NCI-H1417 (cell line): ENCODE measurements at places on chromosomes 3 and 15.

DNA sequence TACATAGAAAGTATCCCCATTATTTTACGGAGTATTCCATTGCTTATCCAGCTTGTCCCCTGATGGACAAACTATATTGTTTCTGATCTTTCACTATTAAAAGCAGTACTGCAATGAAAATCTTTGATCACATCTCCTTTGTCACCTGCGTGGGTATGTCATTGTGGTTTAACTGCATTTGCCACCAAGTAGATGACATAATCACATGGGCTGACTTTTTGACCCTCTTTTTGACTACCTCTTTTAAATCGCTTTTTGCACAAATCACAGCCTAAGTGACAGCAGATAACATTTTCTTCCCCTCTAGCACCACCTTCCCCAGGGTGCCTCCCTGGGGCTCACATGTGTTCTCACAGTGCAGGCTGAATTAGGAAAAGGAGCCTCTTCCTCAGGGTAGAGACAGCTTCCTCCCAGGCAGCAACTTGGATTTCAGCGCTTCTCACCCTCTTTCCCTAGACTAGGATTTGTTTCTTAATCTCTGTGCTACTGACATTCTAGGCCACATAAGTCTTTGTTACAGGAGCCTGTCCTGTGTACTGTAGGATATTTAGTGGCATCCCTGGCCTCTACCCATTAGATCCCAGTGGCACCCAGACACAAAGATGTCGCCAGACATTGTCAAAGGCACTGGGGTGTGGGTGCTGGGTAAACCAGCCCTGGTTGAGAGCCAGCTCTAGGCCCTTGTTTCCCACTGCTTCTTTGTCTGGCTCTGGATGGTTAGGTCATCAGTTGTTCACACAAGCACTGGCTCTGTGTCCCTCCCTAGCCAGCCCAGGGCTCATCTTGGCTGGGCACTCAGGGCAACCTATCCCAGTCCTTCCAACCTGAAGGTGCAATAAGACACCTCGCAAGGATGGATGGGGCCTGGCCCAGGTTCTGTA is 1.3 kb upstream of the RBP1 start:
- peak; percentile 78 for DNase-seq

DNA sequence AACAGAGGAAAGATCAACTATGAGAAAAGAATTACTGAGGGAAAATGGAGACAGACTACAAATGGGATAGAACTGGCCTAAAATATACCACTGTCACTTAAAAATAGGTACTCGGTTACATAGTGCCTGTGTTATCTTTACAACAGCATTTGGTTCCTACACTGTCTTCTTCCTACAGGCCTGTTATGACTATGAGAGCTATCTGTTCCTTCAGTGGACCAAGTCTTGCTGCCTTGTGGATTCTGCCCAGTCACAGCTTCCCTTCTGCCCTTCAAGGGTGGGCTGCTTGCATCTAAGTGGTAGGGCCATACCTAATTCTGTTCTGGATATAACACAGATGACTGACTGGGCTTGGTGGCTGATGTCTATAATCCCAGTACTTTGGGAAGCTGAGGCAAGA is 13.8 kb upstream of the ARHGEF3 start:
- no peak for DNase-seq

GRCh38 chr15:69718916-69719315 is 266.3 kb downstream of the RPLP1 start:
- DNase-seq, result no peak

DNA sequence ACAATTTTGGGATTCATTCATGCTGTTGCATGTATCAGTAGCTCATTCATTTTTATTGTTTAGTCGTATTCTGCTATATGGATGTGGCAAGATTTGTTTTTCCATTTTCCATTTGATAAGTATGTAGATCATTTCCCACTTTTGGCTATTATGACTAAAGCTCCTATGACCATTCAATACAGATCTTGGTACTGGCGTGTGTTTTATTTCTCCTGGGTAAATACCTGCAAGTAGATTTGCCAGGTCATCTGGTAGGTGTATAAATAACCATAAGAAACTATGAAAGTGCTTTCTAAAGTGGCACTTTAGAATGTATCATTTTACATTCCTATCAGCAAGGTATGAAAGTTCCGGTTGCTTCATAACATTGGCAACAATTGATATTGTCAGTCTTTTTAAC is 124.6 kb downstream of the TNIK start:
- DNase-seq, result peak; percentile 10

DNA sequence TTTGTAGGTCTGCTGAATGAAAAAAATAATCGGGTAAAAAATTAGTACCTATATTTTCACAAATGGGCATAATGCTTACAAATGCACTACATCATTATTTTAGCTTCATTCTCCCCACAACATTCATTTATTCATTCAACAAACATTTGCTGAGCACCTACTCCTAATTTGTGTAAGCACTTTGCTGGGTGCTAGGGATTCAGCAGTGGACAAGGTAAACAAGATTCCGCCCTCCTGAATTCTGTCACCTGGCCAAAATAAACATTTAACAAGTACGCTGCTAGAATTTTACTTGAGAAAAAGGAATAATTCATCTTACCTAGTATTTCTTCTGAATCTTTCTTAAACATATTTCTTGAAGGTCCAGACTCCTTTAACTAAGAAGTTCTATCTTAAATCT is 72.1 kb downstream of the TIGIT start:
- no peak for DNase-seq

DNA sequence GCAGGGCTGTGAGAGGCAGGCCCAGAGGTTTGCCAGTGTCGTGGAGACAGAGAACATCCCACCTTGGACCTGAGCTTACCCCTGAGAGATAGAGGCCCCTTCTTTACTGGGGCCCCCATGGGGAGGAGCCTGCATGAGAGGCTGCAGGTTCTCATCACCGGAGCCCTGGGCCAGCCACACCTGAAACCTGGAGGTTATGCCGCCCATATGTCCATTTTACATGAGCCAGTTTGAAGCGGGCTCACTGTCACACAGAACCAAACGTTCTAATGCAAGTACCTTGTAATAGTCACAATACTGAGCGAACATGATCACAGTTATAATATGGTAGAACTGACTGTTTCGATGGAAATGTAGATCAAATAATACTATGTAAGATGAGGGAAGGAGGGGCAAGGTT is 6.3 kb upstream of the IQSEC1 start:
- no peak for DNase-seq

GRCh38 chr3:167978486-167978885 is 117.2 kb downstream of the GOLIM4 start:
- DNase-seq, result no peak

GRCh38 chr15:92907229-92907628 is 7.1 kb downstream of the CHD2 start:
- DNase-seq, result no peak

DNA sequence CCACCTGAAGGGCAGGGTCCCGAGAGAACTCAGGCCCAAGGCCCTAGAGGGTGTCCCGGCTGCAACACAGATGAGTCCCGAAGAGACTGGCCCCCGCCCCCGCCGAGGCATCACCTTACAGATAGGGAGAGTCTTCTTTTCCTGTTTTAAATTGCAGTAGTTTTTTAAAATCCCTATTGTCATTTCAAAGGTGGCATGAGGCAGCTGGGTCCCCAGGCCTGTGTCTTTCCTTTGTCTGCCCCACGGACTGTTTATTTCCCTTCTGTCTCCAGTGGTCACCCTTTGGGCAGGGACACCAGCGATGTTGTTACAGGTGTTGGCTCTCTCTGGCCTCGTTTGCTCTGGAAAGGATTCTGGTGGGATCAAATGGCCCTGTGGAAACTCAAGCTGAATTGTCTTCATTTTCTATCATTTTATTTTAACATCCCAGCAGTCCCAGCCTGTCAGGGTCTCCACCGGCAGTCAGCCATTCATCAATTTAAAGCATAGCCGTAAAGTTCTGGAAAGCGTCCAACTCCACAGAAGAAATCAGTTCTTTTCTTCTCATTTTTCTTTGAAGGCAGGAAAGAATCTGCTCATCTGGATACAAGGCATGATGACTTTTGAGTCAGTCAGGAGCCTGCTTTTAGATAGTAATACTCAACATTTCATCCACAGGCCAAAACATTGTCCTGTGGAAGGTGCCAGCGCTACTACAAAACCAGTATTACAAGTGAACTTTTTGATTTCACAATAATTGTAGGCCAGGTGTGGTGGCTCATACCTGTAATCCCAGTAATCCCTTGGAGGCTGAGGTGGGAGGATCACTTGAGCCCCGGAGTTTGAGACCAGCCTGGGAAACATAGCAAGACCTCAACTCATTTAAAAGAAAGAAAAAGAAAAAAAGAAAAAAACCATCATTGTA is 96.2 kb downstream of the HES1 start:
- DNase-seq, result no peak

DNA sequence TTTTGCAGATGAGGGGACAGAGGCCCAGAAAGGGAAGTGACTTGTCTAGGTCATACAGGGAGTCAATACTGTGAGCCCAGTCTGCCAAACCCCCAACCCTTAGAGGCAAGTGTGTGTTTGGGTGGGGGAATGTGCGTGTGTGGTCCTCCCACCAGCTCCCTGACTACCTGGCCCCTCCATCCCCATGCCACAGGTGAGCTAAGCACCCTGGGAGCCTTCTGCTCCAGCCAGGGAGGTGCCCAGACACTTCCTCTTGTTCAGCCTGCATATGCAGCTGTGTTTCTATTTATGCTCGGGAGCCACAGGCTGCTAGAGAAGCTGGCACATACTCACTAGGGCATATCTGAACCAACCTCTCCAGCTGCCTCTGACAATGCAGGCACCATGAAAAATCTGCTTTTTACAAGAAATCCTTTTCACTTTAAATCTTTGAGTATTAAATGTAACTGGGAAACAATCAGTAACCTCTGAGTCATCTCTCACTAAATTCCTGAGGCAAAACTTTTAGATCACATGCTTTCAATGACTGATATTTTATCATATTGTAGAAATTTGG is 20.7 kb downstream of the TBC1D2B start:
- no peak for DNase-seq

GRCh38 chr15:100373942-100374341 is 32.2 kb upstream of the ADAMTS17 start:
- peak; percentile 24 for DNase-seq

GRCh38 chr15:31551323-31551722 is 224.7 kb downstream of the KLF13 start:
- no peak for DNase-seq

- peak; percentile 95 for DNase-seq
Measured at GRCh38 chr15:64050281-64051092, 4.2 kb upstream of the DAPK2 start.

DNA sequence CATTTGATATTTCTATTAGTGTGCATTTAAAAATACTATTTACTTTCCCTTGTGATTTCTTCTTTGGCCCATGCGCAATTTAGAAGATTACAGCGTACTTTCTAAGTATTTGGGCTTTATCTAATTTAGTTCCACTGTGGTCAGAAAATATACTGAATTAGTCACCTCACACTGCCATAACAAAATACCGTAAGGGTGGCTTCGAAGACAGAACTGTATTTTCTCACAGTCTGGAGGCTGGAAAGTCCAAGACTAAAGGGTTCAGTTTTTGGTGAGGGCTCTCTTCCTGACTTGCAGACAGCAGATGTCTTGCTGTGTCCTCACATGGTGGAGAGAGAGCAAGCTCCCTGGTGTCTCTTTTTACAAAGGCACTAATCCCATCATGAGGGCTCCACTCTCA is 286.2 kb downstream of the ADAMTSL3 start:
- no peak for DNase-seq

GRCh38 chr3:166285001-166285400 is 447.8 kb upstream of the BCHE start:
- DNase-seq, result no peak

DNA sequence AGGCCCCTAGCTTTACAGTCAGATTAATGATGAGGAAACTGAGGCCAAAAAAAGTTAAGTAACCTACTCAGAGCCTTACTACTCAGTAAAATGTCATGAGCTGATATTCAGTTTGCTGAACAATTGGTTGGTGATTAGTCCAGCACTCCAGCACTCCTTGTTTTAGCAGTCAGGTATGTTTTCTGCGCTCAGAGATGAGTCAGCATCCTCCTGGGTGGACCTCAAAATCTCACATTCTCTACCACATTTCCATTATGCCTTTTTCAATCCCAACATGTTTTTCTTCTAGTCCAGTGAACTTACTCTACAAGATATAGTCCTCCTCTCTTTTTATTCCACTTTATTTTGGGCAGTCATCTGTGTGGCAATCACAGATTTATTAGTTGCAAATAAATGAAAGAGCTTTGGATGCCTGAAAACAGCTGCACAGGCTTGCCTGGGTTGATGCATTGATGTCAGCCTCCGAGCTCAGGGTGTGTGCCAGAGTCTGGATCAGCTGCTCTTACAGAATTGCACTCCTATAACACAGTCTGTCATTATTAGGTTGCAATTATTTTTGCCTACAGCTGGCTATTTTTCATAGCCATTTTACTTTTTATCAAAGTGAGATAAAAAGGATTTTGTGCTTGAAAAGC is 133.2 kb downstream of the ARPP21 start:
- peak; percentile 66 for DNase-seq

DNA sequence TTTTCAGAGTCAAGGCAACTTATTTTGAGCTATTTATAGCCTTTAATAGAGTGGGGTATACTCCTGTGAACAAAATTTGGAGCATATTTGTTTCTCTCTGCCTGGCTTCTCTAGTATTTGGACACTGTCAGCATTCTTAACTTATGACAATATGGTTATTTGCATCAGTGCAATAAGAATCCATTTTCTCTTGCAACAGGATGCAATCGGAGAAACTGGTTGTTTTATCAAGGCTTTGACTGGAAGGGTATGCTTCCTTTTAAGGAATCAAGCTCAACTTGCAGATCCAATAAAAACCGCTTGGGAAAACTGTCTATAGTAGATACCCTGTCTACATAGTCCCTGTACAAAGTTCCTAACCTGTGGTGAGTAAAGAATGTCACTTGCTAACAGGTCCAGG is 106.7 kb downstream of the DPH6 start:
- no peak for DNase-seq

DNA sequence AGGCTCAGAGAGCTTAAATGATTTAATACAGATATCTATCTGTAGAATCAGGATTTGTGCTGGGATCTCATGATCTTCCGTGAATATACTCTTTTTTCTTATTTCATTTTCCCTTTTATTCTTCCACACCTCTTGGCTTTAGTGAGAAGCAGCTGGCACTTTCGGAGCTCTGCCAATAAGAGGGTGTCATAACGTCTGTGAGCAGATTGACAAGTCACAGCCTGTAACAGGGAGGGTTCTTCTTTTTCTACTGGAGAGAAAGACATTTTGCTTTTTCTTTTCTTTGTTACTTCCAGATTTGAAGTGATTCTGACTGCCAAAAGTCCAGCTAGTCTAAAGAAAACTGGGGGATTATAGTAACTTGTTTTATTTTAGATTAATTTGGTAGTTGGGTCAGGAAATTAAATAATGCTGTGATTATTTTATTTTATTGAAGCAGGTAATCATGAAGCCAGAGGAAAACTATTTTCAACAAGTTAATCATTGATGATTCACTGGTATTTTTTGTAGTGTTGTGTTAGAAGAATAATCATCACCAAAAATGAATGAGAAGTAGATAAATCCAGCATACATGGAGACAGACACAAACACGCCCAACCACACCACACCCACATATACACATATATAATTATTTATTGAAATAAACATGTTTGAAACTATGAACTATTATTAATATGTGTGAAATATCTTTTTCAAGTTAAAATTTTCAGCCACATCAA is 69.8 kb downstream of the TNFAIP8L3 start:
- DNase-seq, result peak; percentile 2

GRCh38 chr15:55256281-55257011 is 33.2 kb downstream of the RAB27A start:
- DNase-seq, result no peak

GRCh38 chr3:10814623-10815022 is 1.4 kb upstream of the SLC6A11 start:
- DNase-seq, result no peak
